ENCODE measurements at places on chromosomes 3 and 15. TPM values are rescaled to one million over a fixed set of nuclear protein-coding genes. Genes with fewer than 3 reads are reported as not detected.
A peak's percentile ranks its signal among the peaks of the same experiment; 100 is the strongest.

GRCh38 chr3:119238363-119238762, 2.3 kb downstream of the B4GALT4 start:
- peaks cover 26% of the 10 kb centered on the region for H3K4me1 ChIP-seq
- no peaks in the 10 kb centered on the region for H3K27me3 ChIP-seq
- H3K4me3 ChIP-seq, result peak overlapping the region; percentile 90
- H3K36me3 ChIP-seq, result peaks cover 22% of the 10 kb centered on the region
- DNase-seq, result no peak

DNA sequence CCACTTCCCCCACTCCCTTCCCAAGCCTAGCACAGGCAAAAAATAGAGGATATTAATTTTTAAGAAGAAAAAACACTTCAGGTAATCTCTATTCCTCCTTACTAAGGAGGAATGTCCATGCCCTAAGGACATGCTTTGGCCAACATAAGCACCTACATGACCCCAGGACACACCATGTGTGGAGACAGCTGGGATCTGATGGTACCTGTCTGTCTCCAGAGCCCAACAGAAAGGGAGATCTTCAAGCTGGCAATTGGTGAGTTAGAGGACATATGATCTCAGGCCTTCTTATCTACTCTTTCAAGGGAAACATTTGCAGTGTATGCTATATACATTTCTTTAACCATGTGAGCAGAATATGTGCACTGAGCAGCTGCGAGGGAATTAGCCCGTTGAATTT, 7.0 kb downstream of the TM4SF4 start:
- H3K27ac ChIP-seq, result no peak overlapping the region
- H3K4me1 ChIP-seq, result peaks cover 23% of the 10 kb centered on the region
- DNase-seq, result no peak

GRCh38 chr3:54347060-54347459, 224.7 kb downstream of the CACNA2D3 start:
- no peak for DNase-seq
- no peak overlapping the region for H3K27ac ChIP-seq
- no peak overlapping the region for H3K4me3 ChIP-seq
- H3K4me1 ChIP-seq, result peaks cover 17% of the 10 kb centered on the region

DNA sequence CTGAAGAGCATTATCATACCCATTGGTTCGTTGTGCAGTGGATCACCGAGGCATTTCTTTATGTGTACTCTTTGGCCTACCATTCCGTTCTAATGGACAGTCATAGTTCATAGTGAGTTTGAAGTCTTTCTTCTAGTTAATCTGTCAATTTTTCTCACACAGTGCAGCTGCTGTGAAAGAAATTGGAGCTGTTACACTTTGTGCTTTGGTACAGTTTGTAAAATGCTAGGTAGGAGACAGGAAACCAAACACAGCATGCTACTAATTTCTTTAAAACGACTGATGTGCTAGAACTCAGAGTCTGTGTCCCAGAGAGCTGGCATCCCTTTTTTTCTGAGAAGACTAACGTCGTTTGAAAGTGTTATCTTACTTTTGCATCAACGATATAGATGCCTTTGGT, 218.9 kb downstream of the CNTN4 start:
- no peak overlapping the region for H3K27ac ChIP-seq
- no peaks in the 10 kb centered on the region for H3K36me3 ChIP-seq

Gene UTS2B
- 0.62 TPM for total RNA-seq

DNA sequence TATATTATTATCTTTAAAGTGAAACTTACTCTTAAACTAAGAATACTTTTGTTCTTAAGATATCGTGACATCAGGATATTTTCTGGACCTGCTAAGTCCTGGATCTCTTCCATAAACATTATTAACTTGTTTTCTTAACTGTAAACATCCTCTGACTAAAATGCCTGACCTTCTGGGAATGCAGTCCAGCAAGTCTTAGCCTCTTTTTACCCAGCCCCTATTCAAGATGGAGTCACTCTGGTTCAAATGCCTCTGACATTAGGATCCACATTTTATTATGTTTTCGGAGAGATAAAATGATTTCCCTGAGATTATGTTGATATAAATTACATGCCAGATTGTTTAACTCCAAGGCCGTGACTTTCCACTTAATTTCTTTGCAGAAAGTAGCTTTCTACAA, 37.6 kb downstream of the OSTN start:
- no peak for DNase-seq
- no peak overlapping the region for H3K27ac ChIP-seq
- H3K4me3 ChIP-seq, result no peak overlapping the region
- peaks cover 10% of the 10 kb centered on the region for H3K4me1 ChIP-seq

DNA sequence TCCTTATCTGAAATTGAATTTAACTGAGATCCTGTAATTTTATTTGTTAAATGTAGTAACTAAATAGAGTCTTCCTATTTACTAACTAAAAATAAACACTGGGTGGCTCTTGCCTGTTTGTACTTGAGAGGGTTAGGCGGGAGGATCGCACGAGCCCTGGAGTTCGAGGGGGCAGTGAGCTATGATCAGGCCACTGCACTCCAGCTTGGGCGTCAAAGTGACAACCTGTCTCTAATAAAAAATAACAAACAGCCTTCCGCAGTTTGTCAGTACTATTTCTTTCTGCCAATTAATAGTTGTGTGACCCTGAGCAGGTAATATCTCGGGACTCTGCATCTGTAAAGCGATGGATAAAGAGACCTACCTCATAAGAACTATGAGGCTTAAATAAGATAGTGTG, 768 bp upstream of the PDE12 start:
- peaks cover 14% of the 10 kb centered on the region for H3K4me1 ChIP-seq
- H3K4me3 ChIP-seq, result peak overlapping the region; percentile 91
- H3K27ac ChIP-seq, result peak overlapping the region; percentile 99
- DNase-seq, result no peak
- peaks cover 6% of the 10 kb centered on the region for H3K36me3 ChIP-seq

DNA sequence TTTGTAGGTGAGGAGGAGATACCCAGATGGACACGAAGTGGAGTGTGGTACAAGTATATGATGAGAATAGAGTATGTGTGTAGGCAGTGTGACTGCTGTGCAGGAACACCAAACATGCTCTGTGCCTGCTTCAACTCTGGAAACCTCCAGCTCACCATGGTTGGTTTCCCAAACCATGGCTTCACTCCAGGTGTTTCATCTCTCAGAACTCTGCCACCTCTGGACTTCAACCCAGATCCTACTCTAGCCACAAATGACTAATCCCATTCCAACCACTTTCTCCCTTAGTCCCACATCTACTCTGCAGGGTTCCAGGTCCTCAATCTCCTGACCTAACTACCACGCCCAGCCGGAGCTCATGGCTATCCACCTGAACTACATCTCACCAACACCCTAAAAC, 102.1 kb downstream of the RYK start:
- no peak for DNase-seq
- no peaks in the 10 kb centered on the region for H3K27me3 ChIP-seq
- peaks cover 8% of the 10 kb centered on the region for H3K4me1 ChIP-seq
- peaks cover 17% of the 10 kb centered on the region for H3K36me3 ChIP-seq

DNA sequence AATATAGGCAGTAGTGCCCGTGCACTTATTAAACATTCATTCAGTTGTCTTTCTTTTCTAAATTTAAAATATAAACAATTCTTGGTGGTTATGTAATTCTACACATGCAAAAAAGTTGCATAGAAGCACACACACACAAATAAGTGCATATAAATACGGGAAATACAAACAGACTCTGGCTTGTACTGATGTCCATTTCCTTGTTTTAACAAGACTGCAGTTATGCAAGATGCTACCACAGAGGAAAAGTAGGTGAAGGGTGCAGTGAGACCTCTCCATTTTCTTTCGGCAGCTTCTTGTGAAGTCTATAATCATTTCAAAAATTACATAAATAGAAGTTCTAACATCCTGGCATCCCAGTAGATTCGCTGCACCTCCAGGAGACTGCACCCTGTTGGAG, 130.6 kb upstream of the BCL6 start:
- peaks cover 3% of the 10 kb centered on the region for H3K36me3 ChIP-seq
- no peaks in the 10 kb centered on the region for H3K27me3 ChIP-seq
- peaks cover 5% of the 10 kb centered on the region for H3K4me1 ChIP-seq
- no peak overlapping the region for H3K27ac ChIP-seq
- no peak overlapping the region for H3K4me3 ChIP-seq
- DNase-seq, result no peak

GRCh38 chr3:121979734-121980449, 42.2 kb downstream of the ILDR1 start:
- no peak for DNase-seq
- H3K4me3 ChIP-seq, result no peak overlapping the region

DNA sequence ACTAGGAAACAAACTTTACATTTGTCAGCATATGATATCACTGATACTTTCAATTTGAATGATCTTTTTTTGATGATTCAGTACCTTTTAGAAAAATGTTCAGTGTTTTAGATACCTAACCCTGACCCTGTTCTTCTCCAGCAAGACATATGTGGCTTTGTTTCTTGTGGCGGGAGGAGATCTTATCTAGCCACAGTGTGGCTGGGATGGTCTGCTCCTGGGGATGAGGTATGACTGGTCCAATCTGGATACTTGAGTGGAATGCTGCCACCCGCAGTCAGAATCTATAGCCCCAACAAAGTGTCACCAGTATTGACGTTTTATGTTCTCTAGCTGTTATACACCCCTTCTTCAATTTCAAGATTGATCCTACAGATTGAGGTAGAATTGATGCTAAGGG, 439.0 kb upstream of the GOLIM4 start:
- H3K27me3 ChIP-seq, result no peaks in the 10 kb centered on the region
- no peak for DNase-seq
- no peak overlapping the region for H3K27ac ChIP-seq
- H3K4me1 ChIP-seq, result peaks cover 19% of the 10 kb centered on the region
- H3K4me3 ChIP-seq, result no peak overlapping the region

GRCh38 chr3:170162052-170162451, 19.5 kb downstream of the PHC3 start:
- H3K4me1 ChIP-seq, result peaks cover 15% of the 10 kb centered on the region
- no peaks in the 10 kb centered on the region for H3K27me3 ChIP-seq

Gene DET1
- 11.7 TPM for total RNA-seq

GRCh38 chr3:99910752-99911290, 93.2 kb downstream of the CMSS1 start:
- no peaks in the 10 kb centered on the region for H3K27me3 ChIP-seq
- DNase-seq, result no peak
- no peak overlapping the region for H3K4me3 ChIP-seq
- peaks cover 2% of the 10 kb centered on the region for H3K36me3 ChIP-seq

Gene TUSC7
- total RNA-seq, result not detected

Gene PSTPIP1
- not detected for total RNA-seq

Gene ATP10A
- 0.07 TPM for total RNA-seq

- H3K4me3 ChIP-seq, result no peak overlapping the region
- H3K27ac ChIP-seq, result no peak overlapping the region
- no peak for DNase-seq
- peaks cover 2% of the 10 kb centered on the region for H3K36me3 ChIP-seq
- peaks cover 3% of the 10 kb centered on the region for H3K4me1 ChIP-seq
These were observed 359.4 kb downstream of the VPS13C start for GRCh38 chr15:61700803-61701202.

- no peaks in the 10 kb centered on the region for H3K4me1 ChIP-seq
- no peak for DNase-seq
- H3K27ac ChIP-seq, result no peak overlapping the region
These were observed 333.5 kb upstream of the SEMA6D start for GRCh38 chr15:47383801-47384200.

- peaks cover 4% of the 10 kb centered on the region for H3K4me1 ChIP-seq
- no peak overlapping the region for H3K27ac ChIP-seq
- H3K27me3 ChIP-seq, result no peaks in the 10 kb centered on the region
These were observed 15.0 kb downstream of the GCSAM start for GRCh38 chr3:112117841-112118571.

DNA sequence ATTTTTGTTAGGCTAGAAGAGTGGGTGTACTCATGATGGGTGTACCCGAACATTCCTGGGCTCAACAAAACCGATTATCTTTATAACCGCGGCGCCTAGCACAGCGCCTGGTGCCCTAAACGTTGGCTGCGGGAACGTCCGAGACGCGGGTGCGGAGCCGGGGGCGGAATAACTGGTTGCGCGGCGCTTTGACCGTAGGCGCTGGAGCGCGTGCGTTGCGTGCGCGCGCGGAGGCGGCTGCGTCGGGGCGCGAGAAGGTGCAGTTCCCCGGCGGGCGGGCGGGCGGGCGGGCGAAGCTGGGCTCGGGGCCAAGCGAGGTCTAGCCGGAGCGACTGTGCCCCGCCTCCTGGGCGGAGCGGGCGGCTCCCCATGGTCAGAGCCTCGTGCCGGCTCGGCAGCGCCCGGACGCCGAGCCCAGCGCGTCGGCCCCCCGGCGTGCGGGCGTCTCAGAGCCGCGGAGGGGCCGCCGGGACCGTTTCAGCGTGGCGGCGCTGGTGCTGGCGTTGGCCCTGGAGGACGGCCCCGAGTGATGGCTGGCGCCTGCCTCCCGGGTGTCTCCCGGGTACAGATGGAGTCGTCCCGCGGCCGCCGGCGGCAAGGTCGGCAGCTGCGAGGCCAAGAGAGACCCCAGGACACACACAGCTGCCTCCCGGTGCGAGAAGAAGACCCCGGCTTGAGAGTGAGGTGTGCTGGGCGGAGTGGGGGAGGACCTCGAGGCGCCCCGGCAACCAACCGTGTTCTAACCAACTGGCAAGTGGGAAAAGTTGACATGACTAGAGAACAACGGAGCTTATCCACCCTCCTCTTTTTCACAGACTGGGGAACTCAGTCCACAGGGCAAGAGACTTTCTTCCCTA, at the start of gene PLAAT1:
Gene PLAAT1, plus strand, starts transcription at position 373 of the 857 bp plus-strand sequence. CDS start 14,429 bp downstream, outside the sequence.
- H3K27me3 ChIP-seq, result peaks cover 20% of the 10 kb centered on the region
- peaks cover 2% of the 10 kb centered on the region for H3K4me1 ChIP-seq
- peak within 1 kb of the TSS; percentile 93 for H3K27ac ChIP-seq
- DNase-seq, result peak; percentile 62
- no peaks in the 10 kb centered on the region for H3K36me3 ChIP-seq

GRCh38 chr3:78957456-78957855, 810.3 kb downstream of the ROBO1 start:
- no peaks in the 10 kb centered on the region for H3K27me3 ChIP-seq
- H3K4me3 ChIP-seq, result no peak overlapping the region
- no peak overlapping the region for H3K27ac ChIP-seq
- no peak for DNase-seq

GRCh38 chr3:134677987-134678308, 27.1 kb upstream of the KY start:
- no peak overlapping the region for H3K4me3 ChIP-seq
- H3K27ac ChIP-seq, result no peak overlapping the region
- H3K4me1 ChIP-seq, result peaks cover 8% of the 10 kb centered on the region
- DNase-seq, result no peak

- H3K4me3 ChIP-seq, result no peak overlapping the region
- no peaks in the 10 kb centered on the region for H3K4me1 ChIP-seq
- DNase-seq, result no peak
- H3K36me3 ChIP-seq, result no peaks in the 10 kb centered on the region
- H3K27me3 ChIP-seq, result no peaks in the 10 kb centered on the region
These were observed 12.7 kb downstream of the TICRR start for GRCh38 chr15:89587955-89588354.
